Activated CD4-positive, alpha-beta T cell treated with anti-CD3 and anti-CD28 coated beads, Interleukin-2, amount 50 U/mL, for 4 hours (primary cell): ENCODE measurements at places on chromosomes 6 and 20.

DNA sequence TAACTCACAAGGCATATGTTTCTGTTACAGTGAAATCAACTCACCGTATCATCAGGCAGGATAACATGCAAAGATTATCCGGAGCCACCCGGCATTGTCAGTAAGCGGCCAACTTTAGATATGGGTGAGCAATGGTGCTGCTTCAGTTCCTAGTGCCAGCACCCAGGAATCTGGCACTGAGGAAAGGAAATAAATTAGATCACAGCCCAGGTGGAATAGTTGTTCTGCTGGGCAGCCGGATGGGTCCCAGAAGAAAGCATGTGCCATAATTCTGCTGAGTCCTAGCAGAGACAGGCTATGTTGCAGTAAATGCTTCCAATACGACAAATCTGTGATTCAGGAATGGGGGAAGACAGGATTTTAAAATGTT, 183.6 kb upstream of the SPTLC3 start:
- DNase-seq = no peak

GRCh38 chr20:7379621-7380220, 560.5 kb downstream of the HAO1 start:
- no peak for DNase-seq

DNA sequence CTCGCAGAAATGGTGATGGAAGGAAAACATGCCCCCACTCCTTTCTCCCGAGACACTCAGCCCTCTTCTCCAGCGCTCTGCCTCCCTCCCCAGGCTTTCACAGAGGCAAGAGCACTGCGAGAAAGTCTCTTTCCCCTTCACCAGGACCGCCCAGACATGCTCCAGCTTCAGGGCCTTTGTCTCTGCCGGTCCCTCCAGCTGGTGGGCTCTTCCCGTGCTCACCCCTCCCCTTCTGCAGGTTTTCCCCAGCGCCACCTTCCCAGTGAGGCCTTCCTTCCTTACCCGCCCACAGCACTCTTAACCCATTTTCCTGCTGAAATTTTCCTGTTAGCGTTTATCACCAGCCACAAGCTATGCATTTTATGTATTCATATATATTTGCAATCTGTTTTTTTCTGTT, 86.2 kb downstream of the TFAP2C start:
- no peak for DNase-seq

DNA sequence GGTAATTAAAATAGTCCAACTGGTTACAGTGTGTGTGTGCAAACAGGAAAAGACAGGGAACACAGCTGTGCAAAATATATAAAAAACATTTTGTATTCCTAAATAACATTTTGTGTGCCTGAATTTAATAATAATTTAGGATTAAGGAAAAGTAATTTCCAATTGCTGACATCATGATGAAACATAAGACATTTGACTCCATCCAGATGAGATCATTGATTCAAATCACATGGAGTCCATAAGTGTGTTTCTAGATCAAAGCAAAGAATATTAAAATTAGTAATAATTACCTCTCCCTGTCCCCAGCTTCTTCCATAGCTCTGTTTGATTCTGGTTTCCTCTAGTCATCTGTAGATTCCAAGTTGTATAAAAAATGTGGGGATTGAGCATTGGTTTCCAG, 64.6 kb upstream of the BTN3A2 start:
- DNase-seq = no peak

DNA sequence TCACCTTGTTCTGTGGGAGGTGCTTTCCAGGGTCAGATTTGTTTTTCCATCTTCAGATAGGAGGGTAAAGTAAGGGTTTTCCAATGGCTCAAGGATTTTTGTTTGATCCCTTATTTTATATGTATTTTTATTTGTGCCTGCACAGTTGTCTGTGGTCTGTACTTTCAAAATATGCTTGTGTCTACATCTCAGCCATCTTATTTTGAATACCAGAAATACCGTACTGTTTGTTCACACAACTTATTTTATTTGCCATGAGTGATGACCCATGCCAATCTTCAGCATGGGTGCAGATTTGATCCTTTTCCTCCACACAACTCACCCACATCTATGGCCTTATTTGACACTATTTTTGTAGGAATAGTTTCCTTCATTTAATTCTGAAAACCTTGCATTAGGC, 72.2 kb upstream of the PTCHD4 start:
- no peak for DNase-seq
